ENCODE measurements at places on chromosomes 2 and 18.

- DNase-seq = peak; percentile 27
Observed at GRCh38 chr2:100018341-100019193, 123.8 kb downstream of the AFF3 start.

- DNase-seq = peak; percentile 54
Observed at GRCh38 chr2:112640800-112641675, 4.7 kb upstream of the SLC20A1 start.

GRCh38 chr2:26178746-26179436 lies 6.0 kb downstream of the GAREM2 start:
- DNase-seq = no peak

GRCh38 chr2:225468131-225468530 lies 68.6 kb downstream of the NYAP2 start:
- peak; percentile 85 for DNase-seq

DNA sequence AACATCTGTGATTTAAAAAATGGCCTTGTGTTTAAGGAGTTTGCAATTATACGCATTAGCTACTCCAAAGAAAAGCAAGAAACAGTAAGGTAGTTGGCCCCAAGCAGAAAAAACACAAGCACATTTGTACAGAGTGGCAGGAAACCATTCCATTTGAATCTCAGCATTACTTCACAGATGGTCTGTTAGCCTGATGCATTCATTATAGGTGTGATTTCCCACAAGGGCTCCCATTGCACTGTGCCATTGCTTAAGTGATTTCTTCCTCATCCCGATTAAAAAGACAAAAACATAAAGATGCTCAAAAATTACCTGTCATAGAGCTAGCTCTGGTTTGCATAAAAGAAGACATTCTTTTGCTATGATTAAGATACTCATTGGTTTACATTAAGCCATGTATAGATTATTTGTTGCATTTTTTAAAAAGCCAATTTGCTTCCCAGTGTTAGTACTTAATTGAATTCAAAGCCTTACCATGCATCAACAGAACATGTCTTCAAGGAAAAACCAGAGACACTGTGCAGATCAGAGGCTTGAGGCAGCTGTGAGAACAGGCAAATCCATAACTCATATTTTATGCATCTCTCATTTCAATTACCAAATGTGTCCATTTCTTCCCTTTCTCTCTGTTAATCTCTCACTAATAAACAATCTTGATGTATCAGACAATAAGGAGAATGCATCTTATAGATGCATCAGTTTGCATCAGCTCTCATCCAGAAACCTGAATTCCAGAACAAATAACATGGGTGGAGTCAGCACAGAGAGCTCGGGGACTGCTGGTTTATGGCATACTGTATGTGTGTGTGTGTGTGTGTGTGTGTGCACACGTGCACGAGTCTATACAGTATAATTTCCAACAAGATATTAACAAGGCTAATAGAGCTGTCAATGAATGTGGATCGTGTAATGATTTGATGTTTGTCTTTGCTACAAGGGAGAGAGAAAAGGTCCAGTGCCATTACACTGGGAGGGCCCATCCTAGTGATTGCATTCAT lies 558.6 kb upstream of the HS6ST1 start:
- DNase-seq = no peak

GRCh38 chr18:45050712-45051601 lies 370.3 kb downstream of the SETBP1 start:
- peak; percentile 83 for DNase-seq

GRCh38 chr2:12110074-12110473 lies 363.6 kb downstream of the LPIN1 start:
- no peak for DNase-seq

DNA sequence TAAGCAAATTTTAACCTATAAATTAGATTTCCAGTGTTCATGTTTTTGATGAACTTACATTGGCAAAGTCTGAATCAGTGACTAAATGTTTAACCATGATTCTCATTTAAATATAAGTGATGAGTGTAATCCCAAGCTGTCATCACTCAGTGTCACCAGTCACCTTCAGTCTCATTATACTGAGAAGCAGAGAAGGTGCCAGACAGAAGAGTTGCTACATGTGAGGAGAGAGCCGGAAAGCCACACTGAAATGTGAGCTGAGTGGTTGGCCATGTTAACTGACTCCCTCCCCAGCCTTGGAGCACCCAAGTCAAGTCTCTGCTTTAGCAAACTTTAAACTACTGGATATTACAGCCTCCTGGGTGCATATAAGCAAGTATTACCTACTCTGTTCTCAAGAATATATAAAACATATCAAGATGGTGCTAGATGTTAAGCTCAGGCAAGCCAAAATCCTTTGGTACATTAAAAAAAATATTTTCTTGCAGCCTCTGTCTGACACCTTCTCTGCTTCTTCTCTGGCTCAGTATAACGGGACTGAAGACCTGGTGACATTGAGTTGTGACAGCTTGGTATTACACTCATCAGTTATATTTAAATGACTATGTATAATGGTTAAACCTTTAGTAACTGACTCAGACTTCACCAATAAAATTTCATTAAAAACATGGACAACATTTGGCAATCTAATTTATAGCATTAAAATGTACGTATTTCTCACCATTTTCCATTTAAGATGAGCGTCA lies 75.8 kb upstream of the MAP3K20 start:
- DNase-seq = no peak

DNA sequence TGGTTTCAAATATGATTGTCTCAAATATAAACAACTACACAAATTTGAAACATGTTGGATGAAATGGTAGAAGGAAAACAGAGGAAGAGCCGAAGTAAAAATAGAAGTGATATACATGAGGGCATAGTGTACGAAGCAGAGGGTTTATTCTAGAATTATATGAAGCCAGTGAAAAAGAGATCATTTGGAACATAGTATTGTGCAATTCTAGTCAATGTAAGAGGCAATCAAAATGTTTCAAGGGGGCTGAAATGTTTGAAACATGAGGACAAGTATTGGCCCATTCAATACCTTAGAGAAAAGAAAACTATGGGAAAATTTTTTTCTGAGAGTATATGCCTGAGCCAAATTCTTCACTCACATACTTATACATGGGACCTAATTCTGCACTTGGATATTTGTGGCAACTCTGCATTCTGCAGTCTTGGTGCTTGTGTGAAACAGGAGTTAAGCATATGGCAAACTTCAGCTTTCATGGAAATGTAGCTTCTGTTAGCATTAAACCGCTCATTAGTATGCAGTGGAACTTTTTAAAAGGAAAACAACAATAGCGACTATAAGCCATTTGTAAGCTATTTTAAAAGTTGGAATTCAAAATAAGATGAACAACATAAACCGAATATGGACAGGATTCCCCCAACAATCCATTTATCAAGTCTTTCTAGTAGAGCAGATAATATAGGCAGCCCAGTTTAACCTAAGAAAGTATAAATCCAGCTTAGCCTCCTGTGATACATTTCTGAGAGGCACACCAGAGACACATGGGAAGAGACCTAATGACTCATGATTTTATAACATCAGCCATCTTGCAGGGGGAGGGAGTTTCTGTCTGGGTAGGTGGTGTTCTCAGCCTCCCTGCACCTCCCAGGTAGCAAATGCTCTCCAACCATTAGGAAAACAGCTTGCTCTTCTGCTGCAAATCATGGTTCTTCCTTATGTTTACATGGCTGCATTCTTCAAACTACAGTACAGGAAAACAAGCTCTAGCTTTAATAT lies 197.8 kb downstream of the PAX3 start:
- no peak for DNase-seq

DNA sequence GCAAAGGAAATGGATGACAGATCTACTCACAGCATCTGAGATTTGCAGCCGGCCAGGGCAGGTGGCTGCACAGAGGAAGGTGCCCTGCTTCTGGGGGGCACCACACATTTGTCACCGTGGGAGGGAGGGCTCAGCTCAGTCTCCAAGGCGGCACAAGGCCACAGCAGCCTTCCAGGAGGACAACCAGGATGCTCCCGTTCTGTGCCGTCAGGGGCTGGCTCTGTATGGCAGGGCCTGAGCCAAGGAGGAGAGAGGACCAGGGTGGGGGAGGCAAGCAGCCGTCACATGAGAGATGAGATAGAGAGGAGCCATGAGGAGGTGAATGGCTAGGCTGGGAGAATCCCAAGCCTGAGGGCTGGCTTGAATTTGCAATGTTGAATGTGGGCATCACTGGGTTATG lies 4.6 kb upstream of the BOK start:
- DNase-seq = no peak

DNA sequence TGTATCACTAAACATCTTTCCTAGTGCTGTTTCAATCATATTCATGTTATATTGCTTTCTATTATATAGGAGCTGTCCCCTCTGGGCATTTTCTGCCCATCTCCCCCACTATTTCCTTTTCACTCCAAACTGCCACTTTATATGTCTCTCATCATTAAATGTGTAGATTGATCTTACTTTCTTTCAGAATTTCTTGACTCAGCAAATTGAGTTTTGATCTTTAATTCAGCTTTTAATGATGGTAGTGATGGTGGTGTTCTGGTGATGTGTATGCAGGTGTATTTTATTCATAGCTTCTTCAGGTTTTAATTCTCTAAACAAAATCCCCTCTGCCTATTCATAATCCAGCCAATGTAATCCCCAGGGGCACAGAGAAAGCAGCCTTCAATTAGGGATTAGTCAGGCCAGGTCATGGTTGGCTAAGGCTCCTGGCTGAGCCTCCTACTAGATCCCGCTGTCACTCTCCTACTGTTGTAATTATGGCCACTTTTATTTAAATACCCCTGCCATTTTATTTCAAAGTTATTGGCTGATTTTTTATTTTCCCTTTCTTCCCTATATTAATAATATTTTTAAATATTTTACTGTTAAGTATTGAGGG lies 325.4 kb downstream of the SPAG16 start:
- no peak for DNase-seq

GRCh38 chr2:9021563-9022211 lies 18.2 kb upstream of the MBOAT2 start:
- no peak for DNase-seq

All from kidney glomerular epithelial cell (primary cell).